ENCODE measurements at places on chromosomes 2 and 18. TPM values are rescaled to one million over a fixed set of nuclear protein-coding genes. Genes with fewer than 3 reads are reported as not detected.

The LNPK gene
- polyA plus RNA-seq = 39.3 TPM

The PROM2 gene
- polyA plus RNA-seq = 1.5 TPM

The REG3A gene
- polyA plus RNA-seq = not detected

The SLC16A14 gene
- polyA plus RNA-seq = 2.0 TPM

The MFSD2B gene
- 2.6 TPM for polyA plus RNA-seq

The CACNB4 gene
- 3.9 TPM for polyA plus RNA-seq

The FHOD3 gene
- polyA plus RNA-seq = 30.8 TPM

The ST8SIA5 gene
- 7.5 TPM for polyA plus RNA-seq

The FN1 gene
- 410 TPM for polyA plus RNA-seq

The ANKZF1 gene
- 26.8 TPM for polyA plus RNA-seq

GRCh38 chr2:46584134-46584848 is 104.9 kb downstream of the TMEM247 start:
- DNase-seq = no peak

GRCh38 chr2:120959426-120959825 is 223.8 kb downstream of the GLI2 start:
- DNase-seq = no peak

DNA sequence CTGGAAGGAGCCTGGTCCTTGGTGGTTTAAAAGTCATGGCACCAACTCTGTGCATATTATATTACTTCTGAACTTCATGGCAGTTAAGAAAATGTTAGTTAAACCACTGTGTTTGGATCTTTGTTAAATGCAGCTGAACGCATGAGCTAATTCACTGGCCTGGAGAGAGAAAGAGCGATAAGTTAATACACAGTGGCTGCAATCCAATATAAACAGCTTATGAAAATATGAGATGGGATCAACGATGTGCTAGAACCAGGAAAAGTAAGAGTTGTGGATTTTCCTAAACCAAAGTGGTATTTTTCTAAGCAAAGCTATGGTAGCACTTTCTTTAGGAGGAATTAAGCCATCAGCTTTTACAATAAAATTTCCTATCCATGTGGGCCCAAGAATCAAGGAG is 326.7 kb downstream of the MTX2 start:
- DNase-seq = no peak

GRCh38 chr18:60038731-60039130 is 138.9 kb downstream of the PMAIP1 start:
- DNase-seq = no peak

GRCh38 chr2:84946204-84947009 is 24.6 kb upstream of the KCMF1 start:
- DNase-seq = no peak

GRCh38 chr2:73610111-73610510 is 32.1 kb downstream of the NAT8 start:
- DNase-seq = no peak

- no peak for DNase-seq
Observed at GRCh38 chr2:9797681-9798556, 45.4 kb upstream of the TAF1B start.

GRCh38 chr2:148167241-148167766 is 146.4 kb downstream of the MBD5 start:
- DNase-seq = no peak

DNA sequence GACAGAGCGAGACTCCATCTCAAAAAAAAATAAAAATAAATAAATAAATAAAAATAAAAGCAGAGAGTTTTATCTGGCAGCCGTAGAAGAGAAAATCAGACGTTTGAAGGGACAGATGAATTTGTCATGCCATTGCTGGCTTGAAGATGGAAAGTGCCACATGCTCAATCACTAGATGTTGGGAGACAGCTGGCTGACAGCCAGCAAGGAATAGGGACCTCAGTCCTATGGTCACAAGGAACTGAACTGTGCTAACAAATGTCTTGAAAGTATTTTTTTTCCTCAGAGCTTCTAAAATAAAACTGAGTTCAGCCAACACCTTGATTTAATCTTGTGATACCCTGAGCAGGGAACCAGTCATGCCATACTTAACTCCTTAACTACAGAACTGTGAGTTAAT is 65.4 kb downstream of the DTNA start:
- DNase-seq = no peak

GRCh38 chr2:196234672-196235071 is 63.3 kb upstream of the STK17B start:
- no peak for DNase-seq

DNA sequence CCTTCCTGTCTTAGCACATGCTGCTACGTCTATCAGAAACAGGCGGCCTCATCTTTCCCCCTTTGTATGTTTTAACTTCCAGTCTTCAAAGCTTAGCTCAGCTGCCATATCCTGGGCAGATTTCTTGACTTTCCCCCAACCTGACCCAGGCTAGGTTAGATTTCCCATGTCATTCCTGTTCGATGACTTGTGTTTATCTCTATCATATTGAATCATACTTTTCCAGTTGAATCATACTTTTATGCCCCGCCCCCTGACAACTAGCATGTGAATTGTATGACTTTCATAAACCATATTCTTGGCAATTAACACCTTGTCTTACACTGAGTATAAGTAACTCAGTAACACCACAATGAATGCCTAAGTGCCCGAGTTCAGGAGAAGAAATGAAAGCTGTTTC is 128.3 kb downstream of the CYRIA start:
- no peak for DNase-seq

- DNase-seq = no peak
Observed at GRCh38 chr2:10009811-10010781, 33.3 kb upstream of the KLF11 start.

DNA sequence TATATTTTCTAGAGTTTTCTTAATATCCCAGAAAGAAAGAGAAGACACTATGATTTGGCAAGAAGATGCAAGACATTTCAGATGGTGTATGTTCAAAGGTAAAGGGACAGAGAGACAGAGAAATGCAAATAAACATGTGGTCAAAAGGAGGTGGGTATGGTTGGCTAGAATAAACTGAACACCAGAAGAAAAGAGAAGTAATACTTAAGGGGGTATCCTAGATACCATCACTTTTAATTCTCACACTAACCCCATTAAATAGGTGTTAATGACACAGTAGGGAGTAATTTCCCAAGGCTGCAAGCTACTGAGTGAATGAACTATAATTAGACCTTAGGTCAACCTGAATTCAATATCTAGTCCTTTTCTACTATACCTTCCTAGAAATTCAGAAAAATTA is 111.2 kb upstream of the CD226 start:
- no peak for DNase-seq

DNA sequence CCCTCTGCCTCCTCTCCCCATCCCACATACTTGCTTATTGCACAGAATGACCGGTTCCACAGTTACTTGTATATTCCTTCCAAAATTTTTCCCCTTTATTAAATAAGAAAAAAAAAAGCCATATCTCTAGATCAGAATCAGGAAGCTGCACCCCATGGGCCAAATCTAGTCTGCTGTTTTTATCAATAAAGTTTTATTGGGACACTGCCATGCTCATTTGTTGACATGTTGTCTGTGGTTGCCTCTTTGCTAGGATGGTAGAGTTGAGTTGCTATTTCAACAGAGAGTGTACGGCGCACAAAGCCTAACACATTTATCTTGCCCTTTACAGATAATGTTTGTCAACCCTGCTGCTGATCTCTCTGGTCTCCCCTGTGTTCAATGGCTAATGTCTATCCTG is 15.8 kb upstream of the PIEZO2 start:
- no peak for DNase-seq

DNA sequence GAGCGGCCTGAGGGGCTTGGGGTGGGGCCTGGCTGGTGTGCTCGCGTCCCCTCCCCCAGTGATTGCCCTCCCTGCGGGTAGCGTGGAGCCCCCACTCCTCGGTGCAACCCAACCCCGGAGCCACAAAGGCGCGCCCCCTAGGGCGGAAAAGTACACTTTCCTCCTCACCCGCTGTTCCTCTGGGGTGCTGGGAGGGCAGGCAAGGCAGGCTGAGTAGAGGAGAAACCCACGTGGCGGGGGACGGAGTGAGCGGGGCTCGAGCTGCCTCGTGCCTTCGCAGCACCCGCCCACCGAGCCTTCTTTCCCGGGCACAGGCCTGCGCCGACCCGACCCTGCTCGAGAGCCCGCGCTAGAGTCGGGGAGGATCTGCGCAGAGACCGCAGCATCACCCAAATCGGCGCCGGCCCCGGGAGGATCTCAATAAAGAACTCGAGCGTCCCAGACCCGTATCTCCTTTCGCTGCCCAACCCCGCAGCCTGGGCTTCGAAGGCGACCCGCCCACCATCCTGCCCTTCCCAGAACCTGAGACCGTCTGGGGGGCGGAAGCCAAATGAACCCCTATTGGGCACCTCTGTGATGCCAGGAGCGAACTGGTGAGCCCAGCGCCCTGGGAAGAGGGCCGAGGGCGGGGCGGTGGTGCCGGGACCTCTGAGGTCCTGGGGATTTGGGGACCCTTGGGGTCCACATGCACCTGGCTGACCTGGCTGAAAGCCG is 1.5 kb downstream of the UCN start:
- no peak for DNase-seq

DNA sequence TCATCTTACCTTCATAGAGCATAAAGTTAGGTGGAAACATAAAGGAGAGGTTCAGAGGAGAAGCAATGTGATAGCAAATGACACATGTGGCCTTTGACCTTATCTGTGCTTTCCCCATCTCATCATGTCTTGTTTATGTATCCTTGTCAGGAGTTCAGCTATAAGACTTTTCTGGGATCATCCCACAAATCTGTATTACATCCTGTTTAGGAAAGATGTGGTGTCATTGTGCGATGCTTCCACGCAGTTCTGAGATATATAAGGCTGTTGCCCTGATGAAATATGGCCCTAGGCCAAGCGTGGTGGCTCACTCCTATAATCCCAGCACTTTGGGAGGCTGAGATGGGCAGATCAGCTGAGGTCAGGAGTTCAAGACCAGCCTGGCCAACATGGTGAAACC is 15.5 kb upstream of the MGAT5 start:
- no peak for DNase-seq

DNA sequence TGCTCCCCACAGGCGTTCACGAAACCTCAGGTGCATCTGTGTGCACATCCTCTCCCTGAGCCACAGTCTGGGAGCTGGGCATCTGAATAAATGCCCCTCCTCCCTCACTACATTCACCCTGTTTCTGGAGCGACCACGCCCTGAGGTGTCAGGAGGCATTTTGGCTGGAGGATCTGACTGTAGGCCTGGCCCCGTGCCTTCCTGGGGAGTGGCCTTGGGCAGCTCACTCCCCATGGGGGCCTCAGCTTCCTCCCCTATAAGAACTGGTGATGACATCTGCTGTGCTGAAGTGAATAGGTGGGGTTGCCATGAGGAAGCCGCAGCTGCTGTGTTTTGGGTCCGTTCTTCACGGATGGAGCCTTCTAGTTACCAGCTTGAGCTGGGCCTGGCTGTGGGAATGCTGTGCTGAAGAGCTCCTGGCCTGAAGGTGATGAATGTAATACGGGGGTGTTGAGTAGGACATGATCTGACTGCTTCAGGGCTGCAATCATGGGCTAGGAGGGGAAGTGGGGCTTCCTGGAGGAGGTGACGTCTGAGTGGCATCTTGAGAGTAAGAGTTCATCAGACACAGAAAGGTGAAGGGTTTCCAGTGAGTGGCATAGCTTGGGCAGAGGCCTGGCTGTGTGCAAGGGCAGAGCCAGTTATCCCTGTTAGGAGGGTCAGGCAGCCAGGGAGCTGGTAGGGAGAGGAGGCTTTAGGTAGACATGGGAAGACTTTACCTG is 58.2 kb downstream of the GLI2 start:
- DNase-seq = no peak
